ENCODE measurements at places on chromosomes 5 and 9.

DNA sequence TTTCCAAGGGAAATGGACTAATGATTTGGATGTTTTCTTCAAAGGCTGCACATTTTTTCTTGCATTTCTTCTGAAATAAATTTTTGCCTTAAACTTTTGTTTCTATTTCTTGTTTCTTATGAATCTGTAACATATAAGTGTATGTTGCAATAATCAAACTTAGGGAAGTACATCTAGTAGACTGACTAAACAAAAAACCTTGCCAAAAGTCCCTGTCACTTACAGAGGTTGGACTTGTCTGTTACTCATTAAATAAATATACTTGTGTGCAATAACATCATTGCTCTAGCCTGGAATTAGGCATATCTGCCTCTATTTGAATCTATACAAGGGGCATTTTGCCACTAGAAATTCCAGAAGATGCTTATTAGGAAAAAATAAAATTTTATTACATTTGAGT is 56.6 kb downstream of the C6 start:
- DNase-seq: no peak

- no peak for DNase-seq
Observed at GRCh38 chr9:88090151-88090581, 48.1 kb downstream of the SPATA31C2 start.

DNA sequence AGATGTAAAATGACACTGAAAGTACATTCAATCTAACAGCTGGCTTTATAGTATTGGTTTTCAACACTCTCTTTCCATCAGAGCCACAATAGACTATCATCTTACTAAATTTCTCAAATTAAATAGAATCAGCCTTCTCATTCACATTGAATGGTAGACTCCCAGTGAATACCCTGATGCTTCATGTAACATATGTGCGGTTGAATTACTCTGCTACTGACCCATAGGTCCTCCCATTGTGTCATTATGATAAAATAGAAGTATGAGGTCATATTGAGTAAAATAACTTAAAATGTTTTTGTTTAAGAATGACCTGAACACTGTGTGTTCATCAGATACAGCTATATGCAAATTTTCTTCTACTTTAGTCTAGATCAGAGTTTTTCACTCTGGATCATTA is 75.9 kb upstream of the ADAMTSL1 start:
- DNase-seq: no peak

- DNase-seq: no peak
Observed at GRCh38 chr9:94648185-94648584, 8.9 kb upstream of the FBP1 start.

DNA sequence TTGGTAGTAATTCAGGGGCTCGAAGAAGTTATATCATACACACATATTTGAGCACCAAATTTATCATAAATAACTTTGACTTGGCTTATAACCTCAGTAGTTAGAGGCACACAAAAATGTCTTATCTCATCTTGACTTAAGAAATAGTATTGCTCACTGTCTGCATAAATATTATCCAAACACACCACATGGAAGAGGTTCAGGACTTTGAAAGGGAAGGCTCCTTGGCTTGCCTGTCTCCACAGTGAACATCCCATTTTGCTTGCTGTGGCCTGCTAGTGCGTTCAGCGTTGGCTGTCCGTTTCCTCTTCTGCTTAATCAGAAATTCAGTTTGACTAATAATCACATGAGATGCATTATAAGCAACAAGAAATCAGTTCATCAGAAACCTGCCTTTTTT is 13.9 kb downstream of the GRXCR2 start:
- DNase-seq: no peak

DNA sequence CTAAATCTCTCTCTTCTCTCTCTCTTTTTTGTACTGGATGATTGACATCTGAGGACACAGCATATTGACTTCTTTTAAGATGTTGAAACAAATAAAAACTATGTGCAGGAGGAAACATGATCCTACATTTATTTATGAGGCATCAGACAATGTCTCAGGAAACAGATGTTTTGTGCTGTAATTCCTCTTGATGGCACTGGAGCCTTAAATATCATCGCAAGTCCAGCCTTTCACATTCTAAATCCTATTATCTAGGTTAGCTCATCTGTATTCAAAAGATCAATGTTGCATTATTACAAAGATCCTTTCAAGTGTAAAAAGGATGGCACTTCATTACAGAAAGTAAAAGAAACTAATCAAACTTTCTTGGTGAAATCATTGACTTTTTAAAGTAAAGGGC is 63.9 kb downstream of the MAT2B start:
- no peak for DNase-seq

GRCh38 chr9:726005-726404 is 115.5 kb upstream of the DMRT1 start:
- DNase-seq: no peak

DNA sequence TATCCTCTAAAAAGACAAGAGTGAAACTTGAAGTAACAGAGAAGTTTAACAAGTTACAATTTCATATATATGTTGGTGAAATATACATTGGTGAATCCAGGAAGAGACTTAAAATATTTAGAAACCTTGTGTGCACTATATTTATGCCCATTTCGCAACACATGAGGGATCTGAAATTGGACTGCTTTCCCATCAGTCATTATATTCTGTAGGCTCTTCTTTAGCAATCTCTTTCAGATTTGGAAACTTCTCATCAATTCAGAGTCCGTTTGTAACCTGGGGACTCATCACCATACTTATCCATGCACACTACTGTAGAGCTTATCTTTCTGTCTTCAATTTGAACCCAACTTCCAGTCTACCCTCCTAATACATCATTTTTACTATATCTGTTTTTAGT is 2.1 kb downstream of the ITGA1 start:
- DNase-seq: no peak

DNA sequence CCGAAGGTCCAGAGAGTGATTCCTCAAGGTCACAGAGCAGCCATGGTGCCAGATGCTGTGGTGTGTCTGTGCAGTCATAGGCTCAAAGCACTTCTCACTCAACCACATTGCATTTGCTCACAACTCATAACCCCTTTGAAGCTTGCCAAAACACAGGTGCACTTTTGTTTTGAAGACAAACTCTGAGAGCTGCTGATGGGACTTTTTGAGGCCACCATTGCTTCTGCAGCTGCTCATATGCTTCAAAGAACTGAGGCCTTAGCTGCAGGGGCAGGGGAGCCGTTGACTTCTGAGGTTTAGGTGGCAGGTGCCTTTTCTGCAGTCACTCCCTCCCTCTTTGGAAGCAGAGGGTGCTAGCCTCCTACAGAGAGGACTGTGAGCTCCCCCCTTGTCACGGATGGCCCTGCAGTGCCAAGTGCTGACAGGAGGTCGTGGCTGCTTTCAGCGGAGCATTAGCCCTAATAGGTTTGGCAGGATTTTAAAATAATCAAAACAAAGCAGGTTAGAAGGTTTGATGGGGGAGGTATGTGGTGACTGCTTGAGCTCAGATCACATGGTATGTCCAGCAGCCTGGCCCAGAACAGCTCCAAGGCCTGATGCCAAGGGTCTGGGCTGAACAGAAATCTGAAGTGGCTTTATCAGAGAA is 232.1 kb downstream of the MAN2A1 start:
- no peak for DNase-seq
